ENCODE measurements at places on chromosomes 11 and 22.

DNA sequence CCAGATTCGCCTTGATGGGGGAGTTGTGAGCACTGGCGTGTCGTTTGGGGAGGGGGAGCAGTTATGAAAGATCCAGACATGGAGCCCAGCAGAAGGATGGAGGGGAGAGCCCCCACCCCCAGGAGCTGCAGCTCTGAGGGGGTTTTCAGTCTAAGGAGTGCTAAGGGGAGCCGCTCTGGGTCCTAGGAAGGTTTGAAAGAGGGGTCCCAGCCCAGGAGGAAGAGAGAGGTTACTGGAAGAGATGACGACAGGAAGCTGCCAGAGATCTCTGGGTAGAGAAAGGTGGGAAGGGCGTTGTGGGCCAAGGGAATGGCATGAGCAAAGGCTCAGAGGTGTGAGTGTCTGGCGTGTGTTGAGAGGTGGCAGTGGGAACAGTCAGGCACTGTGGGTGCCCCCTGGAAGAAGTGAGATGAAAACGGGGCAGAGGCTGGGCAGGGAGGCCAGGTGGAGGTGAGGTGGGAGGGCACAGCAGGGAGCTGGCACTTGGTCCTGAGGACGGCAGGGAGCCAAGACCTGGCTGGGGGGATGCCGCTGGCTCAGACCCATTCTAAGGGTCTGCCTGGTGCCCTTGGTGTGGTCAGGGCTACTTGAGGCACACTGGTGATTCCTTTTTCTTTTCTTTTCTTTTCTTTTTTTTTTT, 1.8 kb downstream of the MGAT3 start:
- DNase-seq: no peak

DNA sequence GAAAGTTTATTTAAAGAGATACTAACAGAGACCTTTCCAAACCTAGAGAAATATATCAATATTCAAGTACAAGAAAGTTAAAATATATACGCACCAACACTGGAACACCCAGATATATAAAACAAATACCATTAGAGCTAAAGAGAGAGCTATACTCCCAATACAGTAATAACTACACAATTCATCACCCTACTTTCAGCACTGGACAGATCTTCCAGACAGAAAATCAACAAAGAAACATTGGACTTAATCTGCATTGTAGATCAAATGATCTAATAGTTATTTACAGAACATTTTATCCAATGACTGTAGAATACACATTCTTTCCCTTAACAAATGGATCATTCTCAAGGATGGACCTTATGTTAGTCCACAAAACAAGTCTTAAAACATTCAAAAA, 311.9 kb downstream of the METTL15 start:
- DNase-seq: no peak

DNA sequence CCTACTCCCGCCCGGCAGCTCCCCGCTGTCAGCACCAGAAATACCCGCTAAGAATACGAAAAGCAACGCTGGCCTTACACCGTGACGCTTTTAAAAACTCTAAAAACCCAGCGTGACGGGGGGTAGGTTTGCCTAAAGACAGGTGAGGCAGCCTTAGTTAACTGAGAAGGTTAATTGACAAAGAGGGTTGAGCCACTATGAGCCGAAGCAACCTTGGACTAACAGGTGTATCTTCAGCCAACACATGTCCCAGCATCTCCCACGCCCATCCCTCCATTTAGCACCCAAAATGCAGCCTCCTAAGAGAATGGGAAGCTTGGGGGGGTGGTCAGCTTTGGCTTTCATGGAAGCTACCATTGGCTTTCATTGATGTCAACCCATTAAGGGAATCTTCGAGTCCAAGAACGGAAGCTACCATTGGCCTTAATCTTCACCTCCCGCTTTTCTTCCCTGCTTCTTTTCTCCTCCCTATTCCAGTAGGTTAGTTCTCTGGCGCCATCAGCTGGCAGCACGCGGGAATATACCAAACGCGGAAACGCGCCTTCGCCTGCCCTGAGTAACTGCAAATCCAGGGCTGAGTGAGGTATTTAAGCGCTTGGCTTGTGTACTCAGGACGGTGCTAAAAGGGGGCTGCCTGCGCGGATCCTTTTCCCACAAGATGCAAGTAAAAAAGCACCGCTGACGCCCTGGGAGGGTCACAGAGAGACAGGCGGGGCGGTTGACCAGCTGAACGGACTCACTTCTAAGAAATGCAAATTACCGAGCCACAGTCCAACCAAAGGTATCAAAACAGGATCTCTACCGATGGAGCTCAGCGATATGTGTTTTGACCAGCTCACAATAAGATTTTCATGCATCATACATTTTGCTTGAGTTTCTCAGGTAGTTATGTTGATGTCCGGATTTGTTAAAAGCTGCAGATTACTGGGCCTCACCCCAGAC, 38.5 kb upstream of the GLYATL1 start:
- DNase-seq: no peak

GRCh38 chr11:6693342-6694228, 10.4 kb upstream of the MRPL17 start:
- peak; percentile 49 for DNase-seq

GRCh38 chr11:32374261-32374711, 61.1 kb downstream of the WT1 start:
- no peak for DNase-seq

GRCh38 chr11:8068605-8069221, 12.3 kb upstream of the TUB start:
- peak; percentile 33 for DNase-seq

GRCh38 chr11:66637557-66638176, 836 bp upstream of the RBM4 start:
- DNase-seq: no peak

DNA sequence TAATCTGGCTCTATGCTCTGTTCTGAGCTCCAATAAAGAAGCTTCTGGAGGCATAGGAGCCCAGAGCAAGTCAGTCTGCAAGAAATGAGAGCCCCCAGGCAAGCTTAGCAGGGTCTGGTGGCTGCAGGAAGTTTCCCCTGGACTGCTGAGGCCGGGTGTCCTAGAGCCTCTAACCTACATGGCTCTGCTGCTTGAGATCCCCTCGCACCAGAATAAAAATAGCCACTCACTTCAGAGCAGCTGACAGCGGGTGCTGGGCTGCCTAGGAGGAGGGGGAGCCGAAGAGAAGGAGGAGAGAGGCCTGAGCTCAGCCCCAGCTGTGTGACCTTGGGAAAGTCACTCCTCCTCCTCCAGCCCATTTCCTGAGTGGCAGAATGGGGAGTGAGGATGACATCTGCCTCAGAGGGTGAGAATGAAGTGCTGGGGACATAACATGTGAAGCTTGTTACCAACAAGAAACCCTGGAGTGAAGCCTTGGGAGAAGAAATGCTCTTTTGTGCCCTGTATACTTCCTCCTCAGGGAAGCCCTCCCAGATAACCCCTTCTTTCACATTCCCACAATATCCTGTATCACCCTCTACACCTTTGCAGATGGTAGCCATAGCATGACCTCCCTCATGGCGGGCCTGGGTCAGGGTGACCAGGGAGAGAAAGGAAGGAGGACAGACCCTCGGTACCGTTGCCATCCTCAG, 3.6 kb upstream of the INPP5J start:
- DNase-seq: no peak

- no peak for DNase-seq
Observed at GRCh38 chr11:2377511-2378443, 667 bp downstream of the CD81 start.

DNA sequence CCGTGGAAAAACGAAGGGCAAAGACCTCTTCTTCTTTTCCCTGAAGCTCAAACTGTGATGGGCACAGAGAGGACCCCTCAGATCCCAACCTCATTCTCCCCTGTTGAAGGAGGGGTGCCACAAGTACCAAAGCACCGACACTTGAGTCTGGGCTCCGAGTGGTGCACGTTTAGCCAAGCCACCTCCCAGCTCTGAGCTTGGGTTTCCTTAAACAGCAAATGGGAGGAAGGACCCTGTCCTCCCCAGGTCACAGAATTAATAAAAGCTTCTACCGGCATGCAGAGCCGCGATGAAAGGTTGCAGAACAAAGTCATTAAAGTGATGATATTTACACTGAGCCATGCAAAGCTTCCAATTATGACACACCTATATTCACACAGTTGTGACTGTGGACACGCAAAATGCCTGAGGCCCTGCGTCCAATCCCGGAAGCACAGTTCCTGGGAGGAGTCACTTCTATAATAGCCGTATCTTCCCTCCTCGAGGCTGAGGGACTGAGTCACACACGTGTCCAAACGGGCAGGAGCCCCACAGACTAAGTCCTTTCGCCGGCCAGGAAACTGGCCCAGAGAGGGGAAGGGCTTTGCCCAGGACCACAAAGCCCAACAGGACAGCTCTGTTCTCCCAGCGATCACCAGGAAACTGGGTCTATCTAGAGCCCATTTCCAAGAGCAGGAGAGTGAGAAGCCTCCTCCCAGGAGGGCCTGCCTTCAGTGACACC, 922 bp upstream of the CSNK1E start:
- DNase-seq: peak; percentile 80

GRCh38 chr11:60762851-60763691, 6.4 kb downstream of the MS4A15 start:
- no peak for DNase-seq

- no peak for DNase-seq
Observed at GRCh38 chr11:117144477-117145392, 648 bp downstream of the PAFAH1B2 start.

GRCh38 chr11:69854713-69855112, 35.5 kb upstream of the FGF3 start:
- no peak for DNase-seq

DNA sequence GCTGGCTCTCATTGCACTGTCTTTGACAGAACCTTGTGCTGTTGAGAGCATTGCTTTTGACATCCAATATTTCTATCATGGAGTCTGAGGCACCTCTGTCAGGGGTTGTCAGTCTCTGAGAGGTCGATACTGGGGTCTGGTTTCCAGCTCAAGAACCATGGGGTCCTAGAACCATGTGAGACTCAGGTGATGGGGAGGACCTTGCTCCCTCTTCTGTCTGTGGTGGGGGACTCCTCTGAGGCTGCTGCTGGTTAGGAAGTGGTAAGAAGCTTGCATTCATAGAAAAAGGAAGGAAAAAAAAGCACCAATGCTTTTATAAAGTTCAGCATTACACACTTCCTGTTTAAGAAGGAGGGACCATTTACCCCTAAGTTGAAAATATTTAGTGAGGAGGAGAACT, 91.8 kb upstream of the CD44 start:
- DNase-seq: no peak

DNA sequence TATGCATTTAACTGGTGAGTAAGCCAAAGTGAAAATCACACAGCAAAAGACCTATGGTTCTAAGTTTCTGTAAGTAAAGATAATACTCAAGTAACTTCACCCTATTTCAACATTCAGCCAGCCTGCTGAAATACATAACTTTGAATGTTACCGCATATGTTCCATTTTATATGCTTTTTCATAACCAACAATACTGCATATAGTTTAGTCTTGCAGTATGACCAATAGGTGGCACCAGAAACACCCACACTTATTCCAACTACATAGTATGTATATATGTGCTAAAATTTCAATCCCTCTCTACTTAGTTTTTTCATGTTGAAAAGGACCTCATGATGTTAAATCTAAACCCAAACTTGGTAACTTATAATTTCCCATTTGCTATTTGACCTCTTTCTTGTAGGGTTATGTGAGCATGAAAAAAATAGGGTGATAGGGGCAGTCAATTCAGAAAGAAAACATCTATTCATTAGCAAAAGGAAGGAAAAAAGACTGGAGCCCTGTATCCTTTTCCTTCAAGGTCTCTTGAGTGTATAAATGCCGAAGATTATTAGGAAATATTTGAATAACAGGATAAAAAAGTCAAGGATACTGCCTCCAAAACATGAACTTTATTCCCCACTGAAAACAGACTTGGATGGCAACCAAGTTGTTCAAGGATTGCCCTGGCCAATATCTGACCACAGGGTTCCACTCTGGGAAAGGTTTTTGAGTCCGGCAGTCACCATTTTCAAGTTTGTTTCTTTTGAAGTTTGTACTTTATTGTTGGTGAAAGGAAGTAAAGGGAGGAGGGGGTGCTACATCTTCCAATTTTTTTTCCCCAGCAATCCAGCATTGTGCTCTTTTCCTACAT, 23.8 kb upstream of the FZD4 start:
- no peak for DNase-seq

- no peak for DNase-seq
Observed at GRCh38 chr11:62337303-62338181, at the start of gene ASRGL1. Gene ASRGL1, plus strand, starts transcription at chr11:62337448. Its CDS starts 530 bp downstream, at chr11:62337978.

- DNase-seq: no peak
Observed at GRCh38 chr22:45240104-45240809, 437 bp downstream of the KIAA0930 start.

DNA sequence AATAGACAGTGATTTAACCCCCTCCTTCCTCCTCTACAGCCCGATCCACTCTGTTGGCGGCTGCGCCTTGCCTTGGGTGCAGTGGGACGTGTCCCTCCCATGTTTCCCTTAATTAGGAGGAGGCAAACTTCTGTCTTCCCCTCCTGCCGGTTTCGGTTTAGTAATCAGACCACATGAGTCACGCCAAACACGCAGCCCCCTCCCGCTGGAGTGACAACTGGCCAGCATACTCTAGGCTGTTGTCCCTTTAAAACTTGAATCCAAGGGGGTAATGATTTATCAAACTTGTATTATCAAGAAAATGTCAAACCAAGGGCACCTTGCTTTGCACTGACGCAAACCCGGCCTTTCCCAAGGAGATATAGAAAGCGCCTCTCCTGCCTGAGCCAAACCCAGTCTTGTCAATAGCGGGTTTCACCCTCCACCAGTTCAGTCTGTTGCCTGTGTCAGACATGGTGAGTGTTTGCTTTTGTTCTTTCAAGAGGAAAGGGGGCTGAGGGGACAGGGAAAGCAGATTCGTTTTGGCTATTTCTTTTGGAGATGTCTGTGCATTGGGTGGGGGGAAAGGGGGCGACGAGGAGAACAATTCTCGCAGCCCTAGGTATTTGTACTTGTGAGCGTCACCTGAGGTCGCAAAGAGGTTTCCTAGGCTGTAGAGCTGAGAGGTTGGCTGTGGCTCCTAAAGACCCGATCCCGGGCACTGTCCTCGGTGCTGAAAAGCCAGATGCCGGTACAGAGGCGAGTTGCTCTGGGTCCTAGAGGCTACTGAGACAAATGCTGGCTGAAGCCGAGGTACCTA, at the start of gene SLC6A5:
Gene SLC6A5, plus strand, starts transcription at position 388 of the 799 bp plus-strand sequence. Its CDS starts 65 bp downstream, at position 453.
- no peak for DNase-seq

GRCh38 chr11:75526192-75526541, 426 bp upstream of the GDPD5 start:
- no peak for DNase-seq

DNA sequence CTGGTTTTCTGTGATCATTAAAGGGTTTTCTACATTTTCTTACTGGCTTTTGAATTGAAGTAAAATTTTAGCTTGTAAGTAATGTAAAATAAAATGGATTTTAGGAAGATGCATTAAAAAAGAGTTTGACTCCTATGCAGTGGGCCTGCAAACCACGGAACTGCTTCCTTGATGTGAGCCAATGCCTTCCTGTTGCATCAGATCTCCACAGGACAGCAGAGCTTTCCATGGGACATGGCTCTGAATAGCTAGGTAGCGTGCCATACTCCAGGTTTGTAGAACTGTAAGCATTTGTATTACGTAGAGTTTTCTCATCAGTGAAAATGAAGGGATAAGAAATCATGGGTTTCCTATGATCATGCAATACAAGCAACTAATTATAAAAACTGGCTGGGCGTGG, 133.4 kb downstream of the SWAP70 start:
- no peak for DNase-seq

All from AG04449 (cell line).